ENCODE measurements at places on chromosomes 4 and X. TPM values are rescaled to one million over a fixed set of nuclear protein-coding genes. Genes with fewer than 3 reads are reported as not detected.

EDNRA gene
- not detected for total RNA-seq

PPP1R2C gene
- total RNA-seq, result not detected

GUCY1A1 gene
- not detected for total RNA-seq

GRCh38 chr4:155568641-155569220 lies 97.9 kb upstream of the GUCY1A1 start:
- no peak for DNase-seq
